ENCODE measurements at places on chromosomes 7 and 10.

DNA sequence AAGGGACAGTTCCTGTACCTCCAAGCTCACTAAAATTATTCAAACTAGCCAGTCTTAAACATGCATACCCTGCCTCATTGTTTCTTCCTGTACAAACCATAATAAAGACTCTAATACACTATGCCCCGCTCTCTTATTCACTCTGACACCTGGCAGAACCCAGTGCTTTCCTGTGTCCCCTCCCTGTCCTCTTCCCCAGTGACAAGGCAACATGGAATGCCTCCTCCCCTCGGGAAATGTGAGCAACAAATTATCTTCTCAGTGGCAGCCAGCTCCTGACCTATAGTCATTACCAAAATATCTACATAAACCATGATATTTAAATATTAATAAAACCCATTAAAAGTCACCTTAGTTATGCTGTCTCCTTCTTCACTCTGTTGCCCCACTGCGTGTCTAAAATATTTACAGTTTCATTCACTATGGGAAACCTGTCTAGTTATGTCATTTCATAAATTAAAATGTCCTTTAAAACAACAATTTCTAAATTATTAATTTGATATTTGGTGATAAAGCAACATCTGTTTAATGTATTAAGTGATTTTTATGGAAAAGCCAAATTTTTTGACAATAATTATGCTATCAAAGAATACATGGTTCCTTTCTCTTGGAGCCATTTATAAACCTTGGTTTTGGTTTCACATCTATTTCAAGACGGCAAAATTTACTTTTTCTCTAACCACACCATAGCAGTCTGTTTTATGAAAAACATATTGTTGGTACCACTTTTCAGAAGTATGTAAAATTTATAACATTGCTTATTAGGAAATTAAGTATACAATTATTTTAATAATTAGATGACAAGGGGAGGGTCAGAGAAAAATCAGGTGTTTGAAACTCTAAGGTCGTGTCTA is 1355.2 kb downstream of the XPNPEP1 start:
- DNase-seq = no peak

DNA sequence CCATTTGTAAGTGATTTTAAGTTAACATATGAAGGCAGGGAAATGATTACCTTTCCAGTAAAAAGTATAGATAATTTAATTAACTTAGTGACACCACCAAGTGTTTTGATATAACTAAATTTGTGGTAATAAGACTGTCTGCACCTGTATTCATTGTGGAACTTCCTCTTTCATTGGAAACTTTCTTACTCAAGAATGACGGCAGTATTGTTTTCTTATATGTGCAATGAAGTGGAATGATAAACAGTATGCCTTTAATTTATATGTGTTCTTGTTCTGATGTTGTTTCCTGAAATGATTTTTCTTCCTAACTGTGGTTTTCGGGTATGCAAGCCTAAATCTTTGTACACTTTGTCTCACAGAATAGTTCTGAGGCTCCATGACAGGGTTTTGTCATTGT is 46.4 kb downstream of the CASD1 start:
- no peak for DNase-seq

- no peak for DNase-seq
Measured at GRCh38 chr10:75619635-75620034, 188.2 kb downstream of the LRMDA start.

DNA sequence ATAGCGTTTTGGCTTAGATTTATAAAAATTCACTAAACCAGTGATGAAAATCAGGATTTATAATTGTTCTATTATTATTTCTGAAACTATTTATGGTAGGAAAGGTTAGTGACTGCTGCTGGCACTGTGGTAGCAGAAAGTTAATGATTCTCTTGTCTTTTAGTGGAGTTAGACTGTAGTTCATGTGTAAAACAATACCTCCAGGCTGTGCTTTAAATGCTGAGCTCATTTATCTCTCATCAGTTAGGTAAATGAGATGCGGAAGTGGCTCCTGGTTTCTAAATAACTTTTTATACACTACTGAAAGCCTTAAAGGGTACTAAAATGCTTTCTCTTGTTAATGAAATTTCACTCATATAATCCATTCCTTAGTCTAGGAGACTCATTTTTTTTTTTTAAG is 326.8 kb upstream of the POT1 start:
- DNase-seq = no peak

GRCh38 chr10:122128357-122128756 is 139.4 kb downstream of the TACC2 start:
- DNase-seq = no peak

DNA sequence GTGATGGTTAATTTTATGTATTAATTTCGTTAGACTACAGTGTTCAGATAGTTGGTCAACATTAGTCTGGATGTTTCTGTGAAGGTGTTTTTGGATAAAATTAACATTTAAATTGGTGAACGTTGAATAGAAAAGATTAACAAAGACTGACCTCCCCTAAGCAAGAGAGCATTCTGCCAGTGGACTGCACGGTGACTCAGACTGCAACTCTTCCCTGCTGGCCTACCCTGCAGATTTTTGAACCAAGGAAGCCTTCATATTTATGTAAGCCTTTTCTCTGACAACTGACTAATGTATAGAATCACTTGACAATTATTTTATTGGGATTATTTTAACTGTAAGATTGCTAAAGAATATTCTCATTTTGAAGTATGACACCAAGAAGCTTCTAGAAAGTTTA is 7.9 kb upstream of the ZNF248 start:
- DNase-seq = no peak

- DNase-seq = no peak
Measured at GRCh38 chr7:49037346-49038210, 113.2 kb downstream of the CDC14C start.

GRCh38 chr7:151038951-151039849 is 9.1 kb upstream of the ASIC3 start:
- DNase-seq = no peak

- no peak for DNase-seq
Measured at GRCh38 chr7:130486954-130487436, 4.9 kb upstream of the MEST start.

DNA sequence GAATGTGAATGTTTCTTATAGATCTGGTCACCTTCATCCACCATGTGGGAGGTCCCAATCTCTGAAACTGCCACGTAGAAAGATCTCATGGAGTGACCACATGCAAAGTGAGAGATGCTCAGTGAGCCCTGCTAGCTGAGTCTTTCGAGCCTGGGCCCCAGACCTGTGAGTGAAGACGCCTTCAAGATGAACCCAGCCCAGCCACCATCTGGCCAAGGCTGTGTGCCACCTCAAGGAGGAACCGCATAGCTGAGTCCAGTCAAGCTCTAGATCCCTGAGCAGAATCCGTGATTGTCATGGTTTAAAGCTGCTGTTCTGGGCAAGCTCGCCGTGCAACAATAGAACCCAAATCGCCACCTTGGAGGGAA is 20.2 kb upstream of the PPIF start:
- DNase-seq = no peak

- no peak for DNase-seq
Measured at GRCh38 chr7:17625043-17625442, 315.3 kb downstream of the SNX13 start.

All from CD4-positive, alpha-beta memory T cell (primary cell).